ENCODE measurements at places on chromosomes 6 and 20. TPM values are rescaled to one million over a fixed set of nuclear protein-coding genes. Genes with fewer than 3 reads are reported as not detected.

NRSN1 gene
- total RNA-seq, result not detected

GRCh38 chr20:822651-823573, 10.6 kb upstream of the FAM110A start:
- peaks cover 12% of the 10 kb centered on the region for H3K4me1 ChIP-seq
- peaks cover 2% of the 10 kb centered on the region for H3K36me3 ChIP-seq
- peak overlapping the region; percentile 30 for H3K27ac ChIP-seq
- H3K27me3 ChIP-seq, result peaks cover 2% of the 10 kb centered on the region
- H3K4me3 ChIP-seq, result no peak overlapping the region

DNA sequence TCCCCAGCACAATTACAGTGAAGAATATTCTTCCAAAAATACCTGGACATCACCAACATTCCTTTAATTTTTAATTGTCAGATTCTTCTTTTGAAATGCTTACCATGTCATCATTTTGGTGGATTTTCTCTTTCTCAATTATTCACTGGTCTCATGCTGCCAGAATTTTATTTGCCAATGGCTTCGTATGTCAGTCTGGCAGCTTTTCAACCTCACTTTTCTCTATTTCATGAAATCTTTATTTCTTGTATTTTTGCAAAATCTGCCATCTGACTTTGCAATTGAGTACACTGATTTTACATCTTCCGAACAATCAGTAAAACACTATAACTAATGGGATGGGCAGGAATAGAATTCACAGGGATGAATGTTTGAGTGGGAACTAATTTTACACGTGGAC, 84.1 kb downstream of the BTBD9 start:
- no peak overlapping the region for H3K4me3 ChIP-seq
- no peaks in the 10 kb centered on the region for H3K36me3 ChIP-seq
- H3K27ac ChIP-seq, result no peak overlapping the region
- DNase-seq, result no peak

DNA sequence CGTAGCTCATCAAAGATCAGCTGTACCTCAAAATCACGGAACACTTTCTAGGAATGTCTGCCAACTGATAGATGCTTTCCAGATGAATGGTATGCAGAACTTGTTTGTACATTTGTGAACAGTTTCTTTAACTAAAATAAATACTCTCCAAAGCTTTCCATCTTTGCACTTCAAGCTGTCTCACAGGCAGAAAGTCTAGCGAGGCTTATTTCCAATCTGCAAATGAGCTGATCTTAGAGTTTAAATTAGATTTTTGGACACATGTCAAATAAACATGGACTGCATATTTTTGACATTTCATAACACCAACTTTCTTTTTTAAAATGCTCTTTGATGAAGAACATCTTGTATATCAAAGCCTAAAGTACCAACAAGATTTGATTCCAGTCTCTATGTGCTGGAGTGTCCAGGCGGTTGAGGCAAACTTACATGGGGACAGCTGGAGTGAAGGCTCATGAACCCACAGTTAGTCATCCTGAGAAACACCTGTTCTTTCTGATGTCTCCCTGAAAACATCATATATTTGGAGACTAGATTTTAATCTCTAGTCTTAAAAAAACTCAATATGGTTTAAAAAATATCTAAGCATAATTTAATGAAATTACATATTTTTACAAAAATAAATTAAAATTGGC, 268.6 kb upstream of the AGPAT4 start:
- no peaks in the 10 kb centered on the region for H3K27me3 ChIP-seq
- no peak overlapping the region for H3K27ac ChIP-seq
- H3K4me3 ChIP-seq, result no peak overlapping the region
- no peak for DNase-seq
- H3K4me1 ChIP-seq, result no peaks in the 10 kb centered on the region

GRCh38 chr6:106114492-106114891, 28.4 kb downstream of the PRDM1 start:
- H3K27ac ChIP-seq, result peak overlapping the region; percentile 72
- H3K4me1 ChIP-seq, result peaks cover 58% of the 10 kb centered on the region
- no peaks in the 10 kb centered on the region for H3K27me3 ChIP-seq
- no peak overlapping the region for H3K4me3 ChIP-seq

Data from activated naive CD8-positive, alpha-beta T cell treated with anti-CD3 and anti-CD28 coated beads, Interleukin-2, amount 10 ng/mL, durations not matched to agents 7 days and 5 days (primary cell).